Right lung (tissue), 10 donors: ENCODE measurements at places on chromosomes 1 and 21.

- DNase-seq: no peak
Measured at GRCh38 chr1:229339520-229339919, 3.3 kb downstream of the CCSAP start.

DNA sequence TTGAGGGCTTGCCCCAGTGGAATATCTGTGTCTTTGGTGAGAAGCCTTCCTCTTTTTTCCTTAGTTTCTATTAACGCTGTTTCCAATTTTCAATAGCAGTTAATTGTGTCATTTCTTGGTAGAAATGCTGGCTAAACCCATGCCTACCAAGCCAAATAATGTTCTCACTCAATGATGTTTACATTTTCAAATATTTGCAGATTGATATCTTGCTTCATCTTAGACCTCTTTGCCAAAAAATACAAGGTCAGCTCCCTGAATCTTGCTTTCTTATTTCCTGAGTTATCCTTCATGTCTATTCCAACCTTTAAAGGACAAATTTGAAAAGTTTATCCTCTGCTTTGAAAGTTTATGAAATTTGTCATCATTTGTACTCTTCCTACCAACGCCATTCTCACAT lies 5.1 kb downstream of the KCNJ15 start:
- DNase-seq: no peak

- DNase-seq: no peak
Measured at GRCh38 chr1:111660204-111661150, 40.9 kb downstream of the RAP1A start.

- no peak for DNase-seq
Measured at GRCh38 chr1:214898161-214898560, 184.4 kb upstream of the KCNK2 start.
